Fibroblast of villous mesenchyme (primary cell): ENCODE measurements at places on chromosomes 4 and X.

DNA sequence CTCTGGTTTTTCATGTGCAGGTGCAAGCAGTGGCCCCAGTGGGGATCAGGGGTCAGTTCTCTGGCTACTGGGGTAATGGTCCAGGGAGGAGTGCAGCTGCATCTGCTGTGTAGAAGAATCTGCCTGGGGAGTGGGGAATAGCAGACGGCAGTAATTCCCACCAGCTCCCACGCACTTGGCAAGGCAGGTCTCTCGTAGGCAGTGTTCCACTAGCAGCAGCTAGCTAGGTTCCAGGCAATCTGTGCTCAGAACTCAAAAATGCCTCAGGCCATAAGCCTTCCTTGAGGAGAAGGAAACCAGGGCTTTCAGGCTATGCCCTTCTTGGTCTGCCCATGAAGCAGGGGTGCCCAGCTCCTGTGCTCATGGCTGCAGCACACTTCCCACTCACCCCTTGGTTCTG lies 38.8 kb downstream of the DCLK2 start:
- DNase-seq = peak; percentile 59

DNA sequence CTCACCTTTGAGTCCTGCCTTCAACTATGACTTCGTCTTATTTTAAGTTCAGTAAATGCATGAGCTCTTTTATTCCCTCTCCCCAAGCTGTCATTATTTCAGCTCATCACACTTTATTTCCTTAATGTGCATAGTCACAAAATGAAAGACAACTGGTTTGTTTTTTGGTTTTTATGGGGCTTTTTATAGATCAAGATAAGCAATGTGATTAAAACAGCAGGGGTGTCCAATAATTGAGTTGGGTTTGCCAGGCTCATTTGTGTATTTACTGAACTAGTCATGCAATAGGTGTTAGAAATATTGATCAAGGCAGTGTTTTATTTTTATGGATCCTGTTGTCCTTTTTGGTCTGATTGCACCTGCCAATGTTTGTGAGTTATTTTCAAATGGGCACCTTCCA lies 102.2 kb downstream of the FRMPD4 start:
- DNase-seq = no peak

DNA sequence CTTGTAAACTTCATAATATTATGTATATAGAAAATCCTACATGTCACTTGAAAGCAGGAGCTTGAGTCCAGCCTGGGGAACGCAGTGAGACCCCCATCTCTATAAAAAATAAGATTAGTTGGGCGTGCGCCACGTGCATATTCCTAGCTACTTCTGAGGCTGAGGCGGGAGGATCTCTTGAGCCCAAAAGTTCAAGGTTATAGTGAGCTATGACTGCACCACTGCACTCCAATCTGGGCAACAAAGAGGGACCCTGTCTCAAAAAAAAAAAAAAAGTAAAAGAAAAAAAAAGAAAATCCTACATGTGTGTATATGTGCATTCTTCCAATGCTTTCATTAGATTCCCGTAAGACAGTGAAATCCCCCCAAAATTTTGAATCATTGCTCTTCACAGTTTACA lies 1.7 kb downstream of the SEC31A start:
- DNase-seq = no peak

DNA sequence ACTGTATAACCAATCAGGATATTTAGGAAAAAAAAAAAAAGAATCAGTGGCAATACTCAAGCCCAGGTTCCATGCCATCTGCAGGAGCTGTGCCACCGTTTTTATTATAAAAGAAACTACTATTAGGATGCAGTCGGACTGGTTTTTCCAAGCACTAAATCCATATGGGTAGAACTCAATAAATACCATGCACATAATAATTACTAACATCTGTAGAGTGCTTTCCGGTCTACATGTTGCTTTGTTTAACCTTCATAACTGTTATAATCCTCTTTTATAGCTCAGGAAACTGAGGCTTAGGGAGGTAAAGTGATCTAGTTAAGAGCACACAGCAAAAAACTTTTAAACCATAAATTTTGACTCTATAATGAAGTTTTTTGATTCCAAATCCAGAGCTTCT lies 24.0 kb downstream of the ARSJ start:
- DNase-seq = peak; percentile 66

GRCh38 chrX:7155163-7155562 lies 7.2 kb upstream of the PUDP start:
- no peak for DNase-seq

- no peak for DNase-seq
These were observed 884.0 kb upstream of the INTU start for GRCh38 chr4:126748736-126749135.

- DNase-seq = no peak
These were observed 53.1 kb downstream of the FAM114A1 start for GRCh38 chr4:38920677-38921076.

DNA sequence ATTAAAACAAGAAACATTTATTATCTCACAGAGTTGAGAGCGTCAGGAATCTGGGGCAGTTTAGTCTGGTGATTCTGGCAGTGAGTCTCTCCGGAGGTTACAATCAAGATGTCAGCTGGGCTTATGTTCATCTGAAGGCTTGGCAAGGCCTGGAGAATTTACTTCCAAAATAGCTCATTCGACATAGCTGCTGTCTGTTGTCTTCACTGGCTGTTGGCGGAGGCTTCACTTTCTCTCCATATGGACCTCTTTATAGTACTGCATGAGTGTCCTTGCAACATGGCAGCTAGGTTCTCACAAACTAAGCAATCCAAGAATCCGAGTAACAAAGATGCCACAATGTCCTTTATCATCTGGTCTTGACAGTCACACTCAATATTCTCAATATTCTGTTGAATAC lies 70.2 kb upstream of the ADGRL3 start:
- no peak for DNase-seq

DNA sequence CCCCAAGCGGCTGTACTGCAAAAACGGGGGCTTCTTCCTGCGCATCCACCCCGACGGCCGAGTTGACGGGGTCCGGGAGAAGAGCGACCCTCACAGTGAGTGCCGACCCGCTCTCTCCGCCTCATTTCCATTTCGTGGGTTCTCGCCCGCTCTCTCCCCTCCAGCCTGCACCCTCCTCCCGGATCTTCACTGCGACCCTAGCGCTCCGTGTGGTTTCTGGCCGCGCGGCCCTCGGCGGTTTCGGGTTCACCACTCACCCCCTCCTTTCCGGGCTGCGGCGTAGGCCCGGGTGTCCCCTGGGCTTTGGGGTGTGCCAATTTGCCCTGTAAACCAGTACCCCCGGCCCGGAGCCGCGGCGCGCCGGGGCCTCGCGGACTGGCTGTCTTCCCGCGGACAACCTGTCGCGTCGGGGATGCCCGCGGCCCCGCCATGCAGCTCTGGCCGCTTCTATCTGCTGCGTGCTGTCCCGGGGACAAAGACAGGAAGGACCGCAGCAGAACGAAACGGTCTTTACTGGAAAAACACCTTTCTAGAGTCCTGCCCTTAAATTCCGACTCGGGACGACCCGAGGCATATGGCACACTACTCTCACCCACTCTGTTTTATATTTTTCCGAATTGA lies 737 bp downstream of the FGF2 start:
- peak; percentile 42 for DNase-seq

- no peak for DNase-seq
These were observed 20.0 kb upstream of the SLAIN2 start for GRCh38 chr4:48321312-48321711.

DNA sequence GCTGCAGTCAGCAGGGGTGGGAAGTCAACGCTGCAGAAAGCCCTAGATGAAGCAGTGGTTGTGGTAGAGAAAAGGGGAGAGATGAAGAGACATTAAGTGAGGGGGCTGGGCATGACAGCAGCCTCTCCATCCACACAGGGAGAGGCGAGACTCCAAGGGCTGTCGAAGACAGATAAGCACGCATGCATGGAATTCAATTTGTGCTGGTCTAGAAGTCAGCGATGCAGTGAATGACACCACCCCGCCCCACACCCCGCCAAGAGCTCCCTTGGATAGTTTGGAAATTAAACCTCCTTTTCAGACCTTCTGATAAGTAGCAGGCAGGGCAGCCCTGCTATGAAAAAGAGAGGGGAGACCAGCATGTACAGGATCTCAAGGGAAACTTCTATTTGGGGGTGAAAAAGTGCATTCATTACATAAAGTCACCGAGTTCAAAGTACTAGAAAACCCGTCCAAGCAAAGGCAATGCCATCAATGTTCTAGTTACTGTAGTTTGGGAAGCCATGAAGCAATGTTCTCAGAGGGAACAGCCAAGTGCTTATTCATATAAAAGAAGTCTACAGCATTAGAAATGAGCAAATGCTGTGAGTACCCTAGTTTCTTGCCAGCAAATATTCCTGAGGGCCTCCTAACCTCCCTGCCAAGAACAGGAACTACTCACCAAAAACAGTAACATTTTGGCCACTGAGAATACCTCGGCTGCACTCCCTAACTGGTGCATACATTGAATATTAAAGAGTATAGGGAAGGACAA lies 152.3 kb upstream of the ANXA10 start:
- DNase-seq = no peak

DNA sequence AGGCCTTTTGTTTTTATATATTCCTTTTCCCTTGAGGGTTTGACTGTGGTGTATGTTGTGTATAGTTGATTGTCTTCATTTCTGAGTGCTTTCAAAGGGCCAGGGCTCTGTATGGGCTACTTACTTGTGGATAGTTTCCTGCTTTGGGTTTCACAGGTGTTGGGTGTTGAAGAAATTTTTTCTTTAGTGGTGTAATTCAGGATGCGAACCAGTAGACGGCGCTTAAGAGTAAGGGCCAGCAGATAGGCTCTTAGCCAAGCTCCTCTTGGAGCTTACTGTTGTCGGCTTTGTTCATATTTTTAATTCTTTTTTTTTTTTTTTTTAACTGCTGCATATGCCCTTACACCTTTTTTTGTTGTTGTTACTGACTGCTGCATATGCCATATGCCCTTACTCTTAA lies 276.3 kb upstream of the GALNT7 start:
- DNase-seq = no peak

DNA sequence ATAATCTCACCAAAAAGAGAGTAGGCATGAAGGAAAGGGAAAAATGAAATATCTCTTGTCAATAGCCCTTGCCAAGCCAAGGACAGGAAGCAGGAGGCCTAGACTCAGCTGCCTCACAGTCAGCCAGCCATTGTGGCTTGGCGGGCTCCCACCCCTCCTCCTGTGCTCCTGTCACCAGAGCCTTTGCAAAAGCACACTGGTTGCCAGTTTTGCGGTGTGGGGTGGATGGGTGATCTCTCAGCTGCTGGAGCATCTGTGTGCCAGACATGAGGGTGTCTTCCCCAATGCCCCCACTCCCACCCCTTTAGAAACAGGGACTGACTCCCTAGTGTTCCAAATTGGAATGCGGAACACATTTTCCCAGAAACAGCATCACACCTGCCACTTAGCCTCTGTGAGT lies 26.1 kb downstream of the ARHGEF6 start:
- DNase-seq = no peak

GRCh38 chrX:70476934-70477733 lies 32.5 kb downstream of the DLG3 start:
- peak; percentile 83 for DNase-seq

- peak; percentile 64 for DNase-seq
These were observed 89.3 kb downstream of the GPR143 start for GRCh38 chrX:9676306-9676705.

DNA sequence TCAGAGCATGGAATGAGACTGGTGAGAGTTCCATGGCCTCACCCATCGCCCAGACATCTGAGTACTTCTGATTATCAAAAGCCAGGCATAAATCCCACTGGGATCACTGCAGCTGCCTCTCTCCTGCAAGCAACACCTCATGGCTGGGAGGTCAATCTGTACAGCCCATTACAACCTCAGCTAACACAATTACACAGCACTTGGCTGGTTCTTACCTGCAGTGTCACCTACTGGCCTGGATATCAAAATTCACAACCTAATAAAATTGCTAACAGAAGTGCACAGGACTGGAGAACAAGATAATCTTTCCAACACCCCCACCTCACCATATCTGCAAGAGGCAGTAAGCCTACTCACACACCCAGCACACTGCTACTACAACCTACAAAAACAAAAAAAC lies 341.7 kb upstream of the NDST3 start:
- DNase-seq = no peak

GRCh38 chr4:70901607-70901983 lies 574 bp upstream of the MOB1B start:
- DNase-seq = no peak

- no peak for DNase-seq
These were observed 12.9 kb downstream of the TMEM131L start for GRCh38 chr4:153479101-153479500.

GRCh38 chrX:9842541-9842940 lies 56.3 kb downstream of the SHROOM2 start:
- peak; percentile 25 for DNase-seq

GRCh38 chrX:117120700-117121099 lies 657.9 kb upstream of the CT83 start:
- no peak for DNase-seq

- DNase-seq = no peak
These were observed 86.6 kb downstream of the STK32B start for GRCh38 chr4:5137927-5138326.

DNA sequence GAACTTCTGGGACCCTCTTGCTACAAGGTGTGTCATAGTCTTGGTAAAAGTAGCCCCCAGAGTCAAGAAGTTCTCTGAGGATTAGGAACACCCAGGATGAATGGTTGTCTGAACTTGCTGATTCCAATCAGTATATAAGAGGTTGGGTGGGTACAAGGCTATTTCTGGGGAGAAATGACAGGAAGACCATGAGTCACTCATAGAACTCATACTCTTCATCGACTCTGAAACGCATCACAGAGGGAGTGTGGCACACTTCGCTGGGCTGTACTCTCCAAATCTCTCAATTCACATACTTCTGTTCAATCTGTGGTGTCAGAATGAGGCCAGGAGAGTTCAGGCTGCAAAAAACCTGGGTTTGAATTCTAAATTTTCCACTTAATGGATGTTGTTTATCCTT lies 193.2 kb upstream of the LEF1 start:
- no peak for DNase-seq
